ENCODE measurements at places on chromosomes 6 and 20. TPM values are rescaled to one million over a fixed set of nuclear protein-coding genes. Genes with fewer than 3 reads are reported as not detected.

SAPCD1 gene
- total RNA-seq, result 9.8 TPM

TFAP2D gene
- not detected for total RNA-seq

CALHM6 gene
- 3.4 TPM for total RNA-seq

DNA sequence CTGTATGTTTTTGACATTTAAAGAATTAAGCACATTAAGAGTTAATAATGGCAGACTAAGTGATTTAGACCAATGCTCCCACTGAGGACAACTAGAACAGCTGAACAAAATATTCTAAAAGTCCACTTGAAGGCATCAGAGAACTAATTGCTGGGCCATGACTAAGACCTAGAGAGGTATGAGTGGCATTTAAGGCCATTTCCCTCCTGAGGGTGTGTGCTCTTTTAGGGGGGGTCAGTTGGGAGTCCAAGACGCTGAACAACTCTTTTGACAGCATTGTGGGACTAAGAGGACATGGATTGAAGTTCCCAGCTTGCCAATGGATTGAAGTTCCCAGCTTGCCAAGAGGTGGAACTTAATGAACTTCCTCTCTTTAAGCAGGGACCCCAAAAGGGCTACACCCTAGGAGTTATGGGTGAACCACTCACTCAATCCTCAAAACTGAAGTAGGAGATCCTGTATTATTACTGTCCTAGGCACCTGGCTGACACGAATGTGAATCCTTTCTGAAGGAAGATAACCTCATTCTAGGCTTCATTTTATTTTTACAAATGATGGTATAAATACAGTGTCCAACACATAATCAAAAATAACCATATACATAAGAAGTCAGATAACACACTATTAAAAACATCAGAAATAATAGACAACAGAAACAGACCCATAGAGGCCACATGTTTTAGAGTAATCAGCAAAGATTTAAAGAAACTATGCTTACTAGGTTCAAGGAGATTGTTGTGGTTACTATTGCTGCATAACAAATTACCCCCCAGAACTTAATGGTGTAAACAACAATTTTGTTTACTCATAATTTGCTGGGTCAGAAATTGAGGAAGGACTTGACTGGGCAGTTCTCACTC is 175.1 kb downstream of the VEGFA start:
- H3K4me3 ChIP-seq, result no peak overlapping the region
- no peaks in the 10 kb centered on the region for H3K27me3 ChIP-seq
- no peaks in the 10 kb centered on the region for H3K36me3 ChIP-seq
- no peak for DNase-seq

- peaks cover 15% of the 10 kb centered on the region for H3K4me1 ChIP-seq
- peaks cover 4% of the 10 kb centered on the region for H3K27me3 ChIP-seq
- no peaks in the 10 kb centered on the region for H3K36me3 ChIP-seq
- H3K27ac ChIP-seq, result no peak overlapping the region
- H3K4me3 ChIP-seq, result no peak overlapping the region
- DNase-seq, result no peak
These were observed 28.9 kb upstream of the CD83 start for GRCh38 chr6:14088600-14089192.

DNA sequence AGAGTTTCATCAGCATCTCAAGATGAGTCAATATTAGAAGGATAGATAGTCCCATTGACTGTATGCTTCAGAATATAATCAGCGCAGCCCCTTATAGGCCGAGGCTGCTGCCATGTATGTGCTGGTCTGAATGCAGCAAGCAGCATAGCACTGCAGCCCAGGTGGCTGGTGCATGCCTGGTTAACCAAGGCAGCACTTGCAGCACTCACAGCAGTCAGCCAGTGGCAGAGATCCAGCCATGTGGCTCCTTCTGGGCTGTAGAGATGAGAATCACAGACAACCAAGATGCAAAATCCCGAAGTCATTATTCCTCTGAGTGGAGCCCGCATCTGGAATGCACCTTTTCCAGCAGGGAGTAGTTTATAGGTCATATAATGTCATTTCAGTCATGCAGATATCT is 251.9 kb downstream of the UST start:
- no peak overlapping the region for H3K27ac ChIP-seq
- peaks cover 3% of the 10 kb centered on the region for H3K36me3 ChIP-seq
- DNase-seq, result no peak
- peaks cover 8% of the 10 kb centered on the region for H3K4me1 ChIP-seq
- no peak overlapping the region for H3K4me3 ChIP-seq

DNA sequence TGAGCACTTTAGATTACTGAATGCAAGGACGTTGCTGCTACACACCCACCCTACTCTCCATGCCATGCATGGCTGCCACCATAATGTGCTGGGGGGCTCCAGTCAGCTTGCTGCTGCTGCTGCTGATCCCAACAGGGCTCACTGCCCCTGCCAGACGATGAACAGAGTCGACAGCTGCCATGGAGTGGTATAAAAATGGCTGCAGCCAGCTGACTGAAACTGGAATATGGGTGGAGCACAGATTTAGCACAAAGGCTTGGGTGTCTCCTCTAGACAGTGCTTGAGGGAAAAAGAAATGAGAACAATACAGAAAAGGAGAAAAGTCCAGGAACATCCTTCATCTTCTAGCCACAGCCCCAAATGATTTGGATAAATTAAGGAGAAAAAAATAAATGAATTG is 150.7 kb downstream of the PDSS2 start:
- H3K27me3 ChIP-seq, result no peaks in the 10 kb centered on the region
- H3K4me1 ChIP-seq, result peaks cover 12% of the 10 kb centered on the region
- H3K36me3 ChIP-seq, result peaks cover 4% of the 10 kb centered on the region
- DNase-seq, result no peak
- H3K4me3 ChIP-seq, result no peak overlapping the region

GRCh38 chr20:47231382-47232039 is 125.0 kb downstream of the ZMYND8 start:
- H3K4me3 ChIP-seq, result no peak overlapping the region
- DNase-seq, result no peak
- H3K36me3 ChIP-seq, result peaks cover 25% of the 10 kb centered on the region

All from activated naive CD4-positive, alpha-beta T cell treated with anti-CD3 and anti-CD28 coated beads for 36 hours (primary cell).